ENCODE measurements at places on chromosomes 7 and 10. TPM values are rescaled to one million over a fixed set of nuclear protein-coding genes. Genes with fewer than 3 reads are reported as not detected.

Gene FGFBP3
- 21.7 TPM for total RNA-seq

Gene SPDYE11
- not detected for total RNA-seq

Gene SLC18A3
- total RNA-seq: 2.8 TPM

Gene MUC3A
- total RNA-seq: 2.1 TPM

Gene TYW1B
- total RNA-seq: 2.8 TPM

Gene IFIT1B
- 0.92 TPM for total RNA-seq

Gene NRCAM
- 205 TPM for total RNA-seq

Gene FLNC
- 20.1 TPM for total RNA-seq

Gene NKX2-3
- total RNA-seq: not detected

Gene HILPDA
- total RNA-seq: 17.5 TPM

Gene VSTM4
- total RNA-seq: 7.8 TPM

Gene GIMAP6
- total RNA-seq: 6.9 TPM

Gene AZGP1
- not detected for total RNA-seq

Gene INHBA
- total RNA-seq: 12.7 TPM

Gene ANKRD30A
- total RNA-seq: not detected

Gene AKR1B15
- not detected for total RNA-seq

Gene SEMA4G
- total RNA-seq: 17.5 TPM

Gene FGL2
- 2.3 TPM for total RNA-seq

Gene PHYHIPL
- 49.6 TPM for total RNA-seq

Gene BBS9
- total RNA-seq: 91.6 TPM

Gene WIPF3
- 6.9 TPM for total RNA-seq

Gene SPDYE8
- total RNA-seq: 0.46 TPM

Gene LFNG
- 32.1 TPM for total RNA-seq

Gene TNKS2
- total RNA-seq: 80.5 TPM

Gene LRRC18
- 0.23 TPM for total RNA-seq

Data from diencephalon (tissue), 1 donor.